ENCODE measurements at places on chromosomes 13 and 19.

DNA sequence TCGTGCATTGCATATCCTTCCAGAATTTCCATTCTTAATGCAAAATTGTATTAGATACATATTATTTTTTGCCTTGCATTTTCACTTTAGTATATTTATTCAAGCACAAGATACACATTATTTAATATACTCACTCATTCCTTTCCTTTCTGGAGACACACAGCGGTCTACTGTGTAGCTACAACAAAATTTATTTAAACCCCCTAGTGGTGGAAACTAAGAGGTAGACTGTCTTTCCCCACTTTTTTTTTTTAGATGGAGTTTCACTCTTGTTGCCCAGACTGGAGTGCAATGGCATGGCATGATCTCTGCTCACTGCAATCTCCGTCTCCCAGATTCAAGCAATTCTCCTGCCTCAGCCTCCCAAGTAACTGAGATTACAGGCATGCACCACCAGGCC lies 2040.3 kb upstream of the PCDH20 start:
- DNase-seq: no peak

DNA sequence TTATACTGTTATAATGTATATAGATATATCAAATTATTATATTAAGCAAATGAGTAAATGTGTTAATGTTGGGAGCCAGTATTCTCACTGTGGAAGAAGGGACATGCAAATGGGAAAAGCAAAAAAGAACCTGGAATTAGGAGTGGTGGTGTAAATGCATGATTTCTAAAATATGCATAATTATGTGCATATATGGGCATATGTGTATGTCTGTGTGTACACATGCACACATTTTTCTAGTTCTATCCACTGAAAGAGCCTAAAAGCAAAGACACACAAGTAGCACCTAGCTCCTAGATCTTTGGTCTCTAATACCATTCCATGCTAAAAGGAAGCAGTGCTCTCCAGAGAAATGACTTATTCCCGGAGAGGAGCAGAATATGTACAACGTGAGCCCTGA lies 38.3 kb upstream of the CEACAM20 start:
- DNase-seq: no peak

- DNase-seq: no peak
These were observed 163.6 kb downstream of the SPRY2 start for GRCh38 chr13:80177327-80177726.

GRCh38 chr19:35790981-35791813 lies 15.8 kb downstream of the ARHGAP33 start:
- no peak for DNase-seq

DNA sequence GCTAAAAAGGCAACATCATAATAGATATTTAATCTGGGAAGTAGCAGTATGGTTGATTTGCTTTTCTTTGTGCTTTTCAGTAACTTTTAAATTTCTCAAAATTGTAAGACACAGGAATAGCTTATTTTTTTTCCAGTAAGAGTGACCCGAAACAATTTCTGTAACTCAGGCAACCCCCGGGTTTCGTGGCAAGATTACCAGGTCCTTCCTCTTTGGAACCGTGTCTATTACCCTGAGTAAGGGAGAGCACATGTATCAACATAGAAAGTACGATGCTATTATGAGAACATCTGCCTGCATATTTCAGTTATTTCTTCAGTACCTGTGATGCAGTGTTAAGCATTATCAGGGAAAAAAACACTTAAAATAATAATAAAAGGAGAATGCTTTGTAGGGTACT lies 64.1 kb downstream of the DOCK9 start:
- no peak for DNase-seq

DNA sequence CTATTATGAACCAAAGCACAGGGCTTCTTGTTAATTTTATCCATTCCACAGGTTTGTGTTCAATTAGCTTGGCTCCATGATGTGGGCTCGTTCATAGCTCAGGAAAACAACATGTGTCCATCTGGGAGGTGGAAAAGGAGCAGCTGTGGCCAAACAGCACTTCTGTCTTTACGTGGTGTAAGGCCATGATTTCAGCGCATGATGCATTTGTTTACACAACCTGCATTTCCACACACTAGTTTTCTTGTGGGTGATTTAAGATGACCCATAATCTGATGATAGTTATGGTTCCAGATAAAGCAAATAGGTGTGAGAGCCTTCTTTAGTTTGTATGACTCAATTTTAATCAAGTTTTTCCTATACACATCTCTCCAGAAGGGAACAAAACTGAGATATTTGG lies 101.7 kb downstream of the TNFRSF19 start:
- DNase-seq: no peak

DNA sequence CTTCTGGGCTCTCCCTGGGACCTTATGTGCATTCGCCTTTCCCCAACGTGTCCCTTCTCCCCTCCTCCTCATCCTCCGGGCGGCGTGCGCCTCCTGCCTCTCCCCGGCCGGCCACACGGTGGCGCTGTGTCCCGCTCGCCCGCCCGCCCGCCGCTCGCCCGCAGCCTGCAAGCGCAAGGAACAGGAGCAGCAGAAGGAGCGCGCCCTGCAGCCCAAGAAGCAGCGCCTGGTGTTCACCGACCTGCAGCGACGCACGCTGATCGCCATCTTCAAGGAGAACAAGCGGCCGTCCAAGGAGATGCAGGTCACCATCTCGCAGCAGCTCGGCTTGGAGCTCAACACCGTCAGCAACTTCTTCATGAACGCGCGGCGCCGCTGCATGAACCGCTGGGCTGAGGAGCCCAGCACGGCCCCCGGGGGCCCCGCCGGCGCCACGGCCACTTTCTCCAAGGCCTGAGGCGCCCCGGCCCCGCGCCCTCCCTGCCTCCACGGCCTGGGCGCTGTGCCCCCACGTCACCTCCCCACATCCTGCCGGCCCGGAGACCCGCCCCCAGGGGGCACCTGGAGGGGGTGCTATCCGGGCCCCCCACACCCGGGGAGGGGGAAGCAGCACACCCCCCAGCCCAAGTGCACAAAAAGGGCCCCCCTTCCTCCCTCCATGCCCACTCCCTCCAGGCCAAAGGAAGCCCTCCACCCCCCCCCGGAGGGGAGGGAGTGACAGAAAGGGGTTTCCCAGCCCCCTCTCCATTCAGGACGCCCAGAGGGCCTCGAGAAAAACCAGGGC lies 21.9 kb downstream of the ONECUT3 start:
- no peak for DNase-seq

DNA sequence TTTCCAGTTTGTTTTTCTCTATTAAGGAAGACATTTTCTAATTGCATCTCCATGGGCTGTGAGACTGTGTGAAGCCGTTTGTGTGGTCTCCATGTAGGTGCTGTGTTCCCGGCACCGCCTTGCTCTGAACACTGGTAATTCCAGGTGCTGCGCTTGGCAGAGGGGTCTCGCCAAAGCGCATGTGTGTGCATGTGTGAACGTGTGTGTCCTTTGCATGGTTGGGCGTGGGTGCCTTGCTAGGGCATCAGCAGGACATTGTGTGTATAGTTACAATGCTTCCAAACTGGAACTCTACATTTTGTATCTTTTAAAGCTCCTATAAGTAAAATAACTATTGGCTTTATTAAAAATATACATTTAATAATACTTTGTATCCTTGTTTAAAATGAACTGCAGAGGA lies 9.8 kb upstream of the GPI start:
- DNase-seq: no peak

DNA sequence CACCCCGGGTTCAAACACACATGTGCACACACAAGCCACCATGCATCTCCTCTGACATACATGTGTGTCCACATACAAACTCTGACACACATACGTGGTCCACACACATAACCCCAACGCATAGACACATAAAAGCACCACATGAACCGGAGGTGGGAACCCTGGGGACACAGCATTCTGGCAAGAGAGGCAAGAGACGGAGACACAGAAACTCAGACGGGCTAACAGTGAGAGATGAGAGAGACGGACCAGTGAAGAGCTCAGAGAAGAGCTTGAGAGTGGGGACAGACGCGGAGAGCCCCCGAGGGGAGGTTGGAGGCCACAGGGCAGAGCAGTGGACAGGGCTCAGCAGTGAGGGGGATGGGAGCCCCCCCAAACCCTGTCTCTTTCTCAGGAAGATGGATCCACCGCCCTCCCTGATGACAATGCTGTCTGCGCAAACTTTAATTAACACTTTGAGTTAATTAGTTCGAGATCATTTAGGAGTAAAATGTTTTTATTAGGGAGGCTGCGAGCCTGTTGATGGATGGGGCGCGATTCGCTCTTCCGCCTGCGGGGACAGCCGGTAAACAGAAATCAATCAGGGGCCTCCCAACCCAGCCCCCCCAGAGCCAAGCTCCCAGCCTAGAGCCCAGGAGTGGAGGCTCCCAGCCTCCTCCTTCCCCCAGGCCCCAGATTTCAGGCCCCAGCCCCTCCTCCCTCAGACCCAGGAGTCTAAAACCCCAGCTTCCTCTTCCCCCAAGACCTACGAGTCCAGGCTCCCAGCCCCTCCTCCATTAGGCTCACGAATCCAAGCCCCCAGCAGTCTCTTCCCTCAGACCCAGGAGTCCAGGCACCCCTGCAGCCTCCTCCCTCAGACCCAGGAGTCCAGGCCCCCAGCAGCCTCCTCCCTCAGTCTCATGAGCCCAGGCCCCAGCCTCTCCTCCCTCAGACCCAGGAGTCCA lies 9.5 kb upstream of the ERFL start:
- no peak for DNase-seq

DNA sequence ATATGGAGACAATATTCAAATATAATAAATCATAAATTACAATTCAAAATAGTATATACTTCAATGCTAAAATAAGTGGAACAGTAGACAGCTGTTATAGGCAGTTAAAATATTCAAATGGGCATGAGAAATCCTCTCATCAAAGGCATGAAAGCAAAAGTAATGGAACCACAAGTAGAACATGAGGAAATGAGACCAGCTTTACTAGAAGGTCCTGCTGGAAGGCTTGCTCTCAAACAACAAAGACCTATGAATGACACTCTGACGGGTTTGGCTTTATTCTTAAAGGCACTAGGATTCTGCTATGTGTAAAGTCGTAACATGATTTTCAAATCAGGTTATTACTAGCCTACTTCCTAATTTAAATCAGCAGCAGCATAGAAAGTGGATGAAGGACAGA lies 148.1 kb downstream of the VWA8 start:
- DNase-seq: no peak

DNA sequence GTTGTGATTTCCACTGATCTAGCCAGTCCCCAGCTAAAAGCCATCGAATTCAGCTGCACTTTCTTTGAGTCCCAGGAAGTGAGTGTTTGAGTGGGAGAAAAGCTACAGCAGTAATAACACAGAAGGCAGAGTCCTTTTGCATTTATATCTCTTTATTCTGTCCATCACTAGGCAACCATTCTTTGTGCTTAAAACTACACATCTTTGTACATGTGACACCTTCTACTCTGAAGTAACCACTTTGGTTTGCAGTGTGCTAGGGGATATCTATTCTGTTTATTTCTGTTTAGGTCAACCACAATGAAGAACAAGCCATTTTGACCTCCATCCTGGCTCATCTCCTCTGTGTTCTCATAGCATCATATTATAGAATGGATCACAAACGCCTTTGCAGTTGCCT lies 226.0 kb upstream of the SERP2 start:
- DNase-seq: no peak

DNA sequence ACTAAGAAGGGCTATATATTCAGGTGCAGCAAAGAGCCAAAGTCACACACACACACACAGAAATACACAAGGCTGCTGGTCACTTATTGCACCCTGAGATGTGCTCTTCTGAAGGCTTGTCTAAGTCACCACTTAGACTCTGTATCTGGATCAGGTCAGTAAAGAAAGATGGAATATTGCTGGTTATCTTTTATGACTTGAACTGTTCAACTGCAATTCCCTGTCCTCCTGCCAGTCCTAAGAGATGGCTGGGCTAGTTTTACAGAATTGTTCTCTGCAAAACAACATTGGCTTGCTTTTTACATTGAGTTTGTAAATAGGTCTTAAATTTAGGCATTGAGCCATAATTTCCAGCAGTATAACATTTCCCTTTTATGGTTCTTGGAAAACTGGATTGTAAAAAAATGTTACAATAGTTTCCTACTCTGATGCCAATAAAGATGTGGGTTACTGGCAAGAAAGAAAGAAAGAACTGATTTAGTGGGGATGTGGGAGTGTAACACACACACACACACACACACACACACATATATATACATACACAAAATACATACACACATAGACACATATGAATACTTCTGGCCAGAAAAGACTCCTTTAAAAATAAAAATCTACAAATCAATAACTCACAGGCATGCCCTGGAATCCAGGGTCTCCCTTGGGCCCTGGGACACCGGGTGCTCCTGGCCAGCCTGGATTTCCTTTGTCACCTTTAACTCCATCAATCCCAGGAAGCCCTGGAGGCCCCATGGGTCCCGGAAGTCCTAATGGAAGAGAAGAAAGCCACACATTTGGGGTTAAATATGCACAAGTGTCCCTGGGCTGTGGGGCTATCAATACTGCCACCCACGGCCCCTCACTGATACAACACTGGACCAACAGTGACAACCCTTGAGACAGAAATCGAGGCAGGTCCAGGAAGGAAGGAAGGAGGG lies 137.7 kb downstream of the COL4A1 start:
- DNase-seq: no peak

DNA sequence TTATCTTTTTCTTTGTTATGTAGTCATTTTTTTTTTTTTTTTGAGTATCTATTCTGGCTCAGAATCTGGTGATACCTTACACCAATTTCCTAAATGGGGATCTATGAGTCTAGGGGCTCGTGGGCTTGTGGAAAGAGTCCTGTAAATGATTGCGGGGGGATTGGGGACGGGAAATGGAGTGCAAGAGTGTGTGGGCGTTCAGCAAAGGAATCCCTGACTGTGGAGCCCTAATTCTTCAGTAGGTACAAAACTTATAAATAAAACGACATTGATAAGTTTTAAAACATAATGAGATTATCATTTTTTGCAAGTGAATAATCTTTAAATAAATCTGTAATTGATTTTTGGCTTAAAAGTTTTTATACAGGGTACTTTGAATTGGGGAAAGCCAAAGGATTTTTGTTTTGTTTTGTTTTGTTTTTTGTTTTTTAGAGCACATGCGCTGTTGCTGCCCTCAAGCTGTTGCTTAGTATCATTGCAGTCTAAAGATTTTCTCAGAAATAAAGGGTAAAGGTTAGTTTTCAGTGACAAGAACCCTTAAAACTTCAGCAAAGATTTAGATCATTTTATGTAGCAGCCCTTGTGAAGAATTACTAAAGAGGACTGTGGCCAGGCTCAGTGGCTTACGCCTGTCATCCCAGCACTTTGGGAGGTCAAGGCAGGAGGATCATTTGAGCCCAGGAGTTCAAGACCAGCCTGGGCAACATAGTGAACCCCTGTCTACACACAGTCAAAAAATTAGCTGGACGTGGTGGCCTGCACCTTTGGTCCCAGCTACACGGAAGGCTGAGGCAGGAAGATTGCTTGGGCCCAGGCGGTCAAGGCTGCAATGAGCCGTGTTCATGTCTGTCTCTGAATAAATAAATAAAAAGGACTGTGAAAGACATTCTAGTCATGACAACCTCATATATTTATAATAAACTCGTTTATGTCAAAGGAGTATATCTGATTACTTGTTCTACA lies 1.7 kb downstream of the ERCC5 start:
- peak; percentile 61 for DNase-seq

DNA sequence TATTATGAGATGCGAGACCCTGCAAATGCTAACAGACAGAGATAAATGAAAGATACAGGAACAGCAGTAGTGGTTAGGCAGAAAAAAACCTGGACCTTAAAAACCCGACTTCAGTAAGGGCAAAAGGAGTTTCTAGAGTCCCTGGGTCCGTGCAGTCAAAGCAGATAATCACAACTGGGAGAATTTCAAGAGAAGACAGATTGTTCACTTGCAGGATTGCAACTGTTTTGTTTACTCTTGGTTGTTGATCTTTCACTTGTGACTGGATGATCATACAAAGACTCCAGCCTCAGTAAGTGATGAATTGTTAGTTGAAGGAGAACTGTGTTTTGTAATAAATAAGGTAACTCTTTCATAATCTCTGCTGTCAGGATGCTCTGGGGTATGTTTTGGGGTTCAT lies 135.1 kb downstream of the GPC6 start:
- DNase-seq: no peak

GRCh38 chr13:50527188-50527587 lies 316.3 kb downstream of the DLEU7 start:
- no peak for DNase-seq
